Fibroblast of lung (primary cell): ENCODE measurements at places on chromosomes 5 and 9.

GRCh38 chr5:545641-546375 lies 21.6 kb upstream of the SLC9A3 start:
- no peak for DNase-seq

DNA sequence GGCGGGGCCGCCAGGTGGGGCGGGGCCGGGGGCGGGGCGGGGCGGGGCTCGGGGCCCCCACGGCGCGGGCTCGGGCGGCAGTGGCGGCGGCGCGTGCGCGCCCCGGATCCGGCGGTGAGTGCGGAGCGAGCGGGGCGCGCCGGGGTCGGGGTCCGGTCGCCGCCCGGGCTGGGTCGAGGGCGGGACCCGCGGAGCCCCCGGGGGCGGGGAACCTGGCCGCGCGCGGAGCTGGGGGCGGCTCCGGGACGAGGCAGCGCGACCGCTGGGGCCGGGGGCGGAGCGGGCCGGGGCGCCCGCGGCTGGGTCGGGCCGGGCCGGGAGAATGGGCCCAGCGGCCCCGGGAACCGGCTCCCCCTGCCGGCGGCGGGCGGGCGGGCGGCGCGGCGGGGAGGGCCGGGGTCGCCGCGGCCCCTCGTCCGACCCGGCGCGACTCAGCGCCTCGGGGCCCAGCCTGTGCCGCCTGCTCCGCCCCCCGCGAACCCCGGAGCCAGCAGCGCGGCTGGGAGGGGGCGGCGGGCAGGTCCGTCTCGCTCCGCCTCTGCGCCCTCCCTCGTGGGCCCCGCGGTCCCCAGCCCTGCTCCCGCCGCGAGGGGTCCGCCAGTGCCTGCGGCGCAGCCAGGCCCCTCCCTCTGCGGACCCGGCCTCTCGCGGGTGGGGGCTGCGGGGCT lies 3.1 kb downstream of the EGFL7 start:
- DNase-seq: no peak

- DNase-seq: peak; percentile 34
These were observed 782 bp upstream of the SKP1 start for GRCh38 chr5:134177369-134178095.

GRCh38 chr9:127036437-127036836 lies 86.0 kb downstream of the ANGPTL2 start:
- DNase-seq: no peak

GRCh38 chr9:130299785-130300615 lies 34.4 kb downstream of the HMCN2 start:
- no peak for DNase-seq

- DNase-seq: no peak
These were observed 78.0 kb downstream of the WNK2 start for GRCh38 chr9:93261735-93262523.

GRCh38 chr9:115301581-115301980 lies 183.6 kb upstream of the TNC start:
- DNase-seq: no peak

GRCh38 chr5:7503564-7503963 lies 107.6 kb downstream of the ADCY2 start:
- DNase-seq: no peak

GRCh38 chr9:90393365-90394152 lies 249.1 kb downstream of the DIRAS2 start:
- no peak for DNase-seq

- DNase-seq: no peak
These were observed 17.0 kb downstream of the BTF3 start for GRCh38 chr5:73515232-73515631.

DNA sequence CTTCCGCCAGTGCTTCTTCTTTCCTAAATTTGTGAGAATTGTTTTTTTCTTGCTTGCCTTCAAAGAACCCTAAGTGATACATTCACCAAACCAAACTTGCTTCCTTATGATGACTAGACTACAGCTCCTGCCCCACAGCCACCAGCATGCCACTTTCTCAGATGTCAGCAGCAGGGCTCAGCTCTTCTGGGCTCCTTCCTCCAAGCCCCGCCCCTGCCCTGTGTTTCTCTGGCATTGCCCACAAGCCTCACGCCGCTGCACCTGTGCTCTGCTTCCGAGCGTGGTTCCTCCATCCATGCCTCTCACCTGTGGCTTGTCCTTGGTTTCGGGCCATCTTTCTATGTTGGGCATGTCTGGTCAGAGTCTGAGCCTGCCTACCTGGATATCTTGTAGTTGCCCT lies 10.6 kb downstream of the UNC5A start:
- DNase-seq: no peak

DNA sequence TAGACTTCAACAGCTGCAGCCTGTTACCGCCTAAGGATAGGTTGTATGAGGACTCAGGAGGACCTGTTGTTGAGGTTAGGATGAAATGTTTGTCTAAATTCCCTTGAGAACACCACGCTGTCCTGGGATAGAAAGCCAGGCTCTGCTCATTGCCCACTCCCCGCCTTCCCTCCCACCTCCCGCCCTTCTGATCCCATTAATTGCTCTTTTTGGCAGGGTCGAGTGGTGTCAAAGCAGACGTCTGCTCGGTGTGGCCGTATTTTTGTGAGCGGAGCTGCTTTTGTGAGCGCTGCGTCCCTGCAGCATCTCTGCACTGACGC lies 62.3 kb downstream of the SPATA31C2 start:
- DNase-seq: no peak

- no peak for DNase-seq
These were observed 46.1 kb downstream of the S1PR3 start for GRCh38 chr9:89037346-89037745.
